NCI-H460 (cell line): ENCODE measurements at places on chromosomes 7 and 10. TPM values are rescaled to one million over a fixed set of nuclear protein-coding genes. Genes with fewer than 3 reads are reported as not detected.

Gene HOXA7
- 3.8 and 4.1 TPM in 2 replicates for total RNA-seq

Gene GLI3
- total RNA-seq: 2.9 and 3.0 TPM in 2 replicates

Gene METTL2B
- 44.0 and 44.8 TPM in 2 replicates for total RNA-seq

Gene ELN
- not detected in 2 replicates for total RNA-seq

Gene EEPD1
- total RNA-seq: 0.40 and 0.67 TPM in 2 replicates

Gene SGMS1
- total RNA-seq: 52.0 and 58.7 TPM in 2 replicates

Gene ASZ1
- not detected in 2 replicates for total RNA-seq

DNA sequence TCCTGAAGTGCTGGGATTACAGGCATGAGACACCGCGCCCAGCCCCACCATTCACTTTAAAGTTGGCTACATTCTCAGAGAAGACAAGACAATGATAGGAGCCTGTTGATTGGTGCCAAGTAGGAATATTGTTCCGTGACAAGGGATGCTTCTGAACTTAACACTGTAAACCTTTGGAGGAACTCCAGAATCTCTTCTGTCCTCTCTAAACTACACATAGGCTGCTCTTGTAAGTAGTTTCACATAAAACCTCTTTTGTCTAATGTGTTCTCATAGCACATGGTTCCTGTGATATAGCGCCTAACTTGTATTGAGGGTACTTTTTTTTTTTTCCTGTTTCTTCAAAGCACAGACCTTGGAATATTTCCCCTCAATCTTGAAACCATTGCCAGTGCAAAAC is 3.6 kb upstream of the COPG2 start:
- no peak for DNase-seq

DNA sequence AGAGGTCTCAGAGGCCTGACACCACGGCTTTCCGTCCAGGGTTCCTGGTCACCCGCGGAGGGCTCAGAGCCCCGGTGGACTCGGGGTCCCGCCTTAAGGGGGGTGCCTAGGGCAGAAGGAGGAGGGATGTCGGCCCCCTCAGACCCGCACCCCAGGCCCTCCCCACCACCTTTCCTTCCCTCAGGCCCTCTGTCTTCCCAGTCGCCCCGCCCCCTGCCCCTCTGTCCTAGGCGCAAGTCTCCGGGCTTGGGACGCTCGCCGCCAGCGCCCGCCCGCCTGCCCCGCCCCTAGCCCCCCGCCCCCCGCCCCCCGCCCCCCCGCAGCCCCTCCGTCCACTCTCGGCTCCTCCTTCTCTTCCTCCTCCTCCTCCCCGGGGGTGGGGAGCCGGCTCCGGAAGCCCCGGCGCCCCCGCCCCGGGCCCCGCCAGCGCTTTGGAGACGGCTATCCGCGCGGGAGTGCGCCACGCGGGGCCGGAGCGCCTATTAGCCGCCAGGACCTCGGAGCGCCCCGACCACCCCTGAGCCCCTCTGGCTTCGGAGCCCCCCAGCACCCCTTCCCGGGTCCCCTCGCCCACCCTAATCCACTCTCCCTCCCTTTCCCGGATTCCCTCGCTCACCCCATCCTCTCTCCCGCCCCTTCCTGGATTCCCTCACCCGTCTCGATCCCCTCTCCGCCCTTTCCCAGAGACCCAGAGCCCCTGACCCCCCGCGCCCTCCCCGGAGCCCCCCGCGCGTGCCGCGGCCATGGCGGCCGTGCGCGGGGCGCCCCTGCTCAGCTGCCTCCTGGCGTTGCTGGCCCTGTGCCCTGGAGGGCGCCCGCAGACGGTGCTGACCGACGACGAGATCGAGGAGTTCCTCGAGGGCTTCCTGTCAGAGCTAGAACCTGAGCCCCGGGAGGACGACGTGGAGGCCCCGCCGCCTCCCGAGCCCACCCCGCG is at the start of gene AEBP1:
TSS of gene AEBP1 (plus strand) at position 423 of the 937 bp plus-strand sequence. CDS start at position 744, 321 bp downstream.
- no peak for DNase-seq

DNA sequence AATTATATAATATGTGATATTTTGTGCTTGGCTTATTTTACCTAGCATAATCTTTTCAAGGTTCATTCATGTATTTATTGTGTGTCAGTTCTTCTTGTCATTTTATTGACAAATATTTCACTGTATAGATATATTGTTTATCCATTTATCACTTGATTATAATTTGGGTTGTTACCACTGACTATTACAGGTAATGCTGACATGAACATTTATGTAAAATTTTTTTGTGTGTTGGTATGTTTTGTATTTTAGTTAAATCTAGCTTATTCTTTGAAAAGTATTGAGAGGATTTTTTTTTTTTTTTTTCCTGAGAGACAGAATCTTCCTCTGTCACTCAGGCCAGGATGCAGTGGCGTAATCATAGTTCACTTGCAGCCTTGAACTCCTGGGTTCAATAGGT is 107.7 kb downstream of the MAPK8 start:
- DNase-seq: no peak

DNA sequence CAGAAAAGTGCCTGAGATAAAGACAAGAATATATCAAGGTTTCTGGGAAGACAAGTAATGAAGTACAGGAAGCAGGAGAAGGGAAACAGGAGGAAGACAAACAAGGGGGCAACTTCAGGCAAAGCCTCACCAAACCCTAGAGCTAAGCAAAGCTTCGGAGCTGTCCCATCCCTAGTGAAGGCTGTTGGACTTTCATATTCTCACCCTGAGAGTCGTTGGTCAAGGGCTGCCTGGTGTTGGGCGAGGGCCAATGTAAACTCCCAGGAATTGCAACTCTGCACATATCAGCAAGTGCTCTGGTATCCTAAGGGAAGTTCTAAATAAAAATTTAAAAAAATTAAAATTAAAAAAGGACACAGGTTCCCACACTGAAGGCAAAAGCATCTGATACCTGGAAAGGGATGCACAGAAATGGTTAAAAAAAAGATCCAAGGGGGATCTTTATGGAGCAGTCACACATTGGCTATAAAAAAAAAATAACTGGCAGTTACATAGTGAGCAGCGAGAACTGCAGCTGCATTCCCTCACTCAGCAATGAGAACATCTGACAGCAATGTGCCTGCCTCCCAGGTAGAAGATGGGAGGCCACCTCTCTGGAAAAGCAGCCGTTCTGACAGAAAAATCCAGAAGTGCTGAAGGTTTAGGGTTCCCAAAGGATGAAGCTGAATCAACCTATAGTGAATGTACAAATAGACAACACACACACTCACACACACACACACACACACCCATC is 304.7 kb downstream of the WDR11 start:
- no peak for DNase-seq

DNA sequence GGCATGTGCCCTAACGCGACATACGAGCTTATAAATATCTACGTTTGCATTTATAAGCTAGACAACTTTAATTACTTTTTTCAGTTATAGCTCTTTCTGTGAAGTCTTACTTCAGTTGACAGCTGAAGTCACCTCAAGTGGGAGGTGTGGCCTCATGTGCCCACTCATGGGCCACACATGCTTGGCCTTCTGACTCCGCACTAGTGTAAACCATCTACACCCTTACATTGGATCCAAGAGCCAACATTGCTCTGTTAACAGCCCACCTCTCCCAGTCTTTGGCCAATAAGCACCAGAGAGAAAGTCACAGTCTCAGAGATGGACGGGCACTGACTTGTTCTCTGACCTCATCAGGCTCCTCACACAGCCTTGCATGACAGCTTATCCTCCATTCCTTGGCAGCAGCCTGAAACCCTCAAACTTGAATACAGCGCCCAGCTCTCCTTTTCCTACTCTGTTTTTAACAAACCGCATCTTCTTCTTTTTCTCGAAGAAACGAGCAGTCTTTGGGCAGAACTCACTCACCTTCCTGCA is 70.9 kb upstream of the AMPH start:
- no peak for DNase-seq

DNA sequence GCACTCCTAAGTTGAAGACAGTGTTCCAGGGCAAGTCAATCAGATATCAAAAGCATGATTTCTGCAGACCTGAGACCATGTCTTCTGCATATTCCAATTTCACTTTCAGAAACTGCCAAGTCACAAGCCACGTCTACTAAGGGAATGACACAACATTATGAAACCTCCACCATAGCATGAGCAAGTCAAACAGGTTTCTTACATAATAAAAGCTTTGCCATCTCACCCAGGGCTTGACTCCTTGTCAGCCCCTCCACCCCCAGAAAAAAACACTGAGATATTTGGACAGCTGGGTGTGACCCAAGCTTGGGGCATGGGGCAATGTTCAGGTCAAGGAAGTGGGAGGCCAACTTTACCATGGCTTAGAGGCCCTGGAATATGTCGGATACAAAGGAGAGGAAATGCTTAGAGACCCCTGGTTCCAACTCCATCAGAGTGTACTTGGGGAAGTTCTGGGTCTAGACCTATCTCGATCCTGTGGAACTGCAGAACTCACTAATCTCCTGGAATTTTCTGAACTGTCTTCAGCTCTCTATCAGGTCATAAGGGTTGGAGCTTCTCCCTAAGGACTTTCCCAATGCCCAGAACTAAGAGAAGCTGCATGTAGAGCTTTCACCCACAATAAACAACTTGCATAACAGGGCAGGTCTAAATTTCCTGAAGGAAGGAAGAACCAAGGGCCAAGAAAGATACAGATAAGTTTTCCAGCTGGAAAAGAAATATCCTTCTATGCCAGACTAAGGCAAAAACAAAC is 80.6 kb upstream of the NAMPT start:
- peak; percentile 51 for DNase-seq

GRCh38 chr10:113301342-113301984 is 251.4 kb upstream of the HABP2 start:
- DNase-seq: no peak

- DNase-seq: no peak
Measured at GRCh38 chr7:100220586-100221230, 959 bp downstream of the PVRIG start.

DNA sequence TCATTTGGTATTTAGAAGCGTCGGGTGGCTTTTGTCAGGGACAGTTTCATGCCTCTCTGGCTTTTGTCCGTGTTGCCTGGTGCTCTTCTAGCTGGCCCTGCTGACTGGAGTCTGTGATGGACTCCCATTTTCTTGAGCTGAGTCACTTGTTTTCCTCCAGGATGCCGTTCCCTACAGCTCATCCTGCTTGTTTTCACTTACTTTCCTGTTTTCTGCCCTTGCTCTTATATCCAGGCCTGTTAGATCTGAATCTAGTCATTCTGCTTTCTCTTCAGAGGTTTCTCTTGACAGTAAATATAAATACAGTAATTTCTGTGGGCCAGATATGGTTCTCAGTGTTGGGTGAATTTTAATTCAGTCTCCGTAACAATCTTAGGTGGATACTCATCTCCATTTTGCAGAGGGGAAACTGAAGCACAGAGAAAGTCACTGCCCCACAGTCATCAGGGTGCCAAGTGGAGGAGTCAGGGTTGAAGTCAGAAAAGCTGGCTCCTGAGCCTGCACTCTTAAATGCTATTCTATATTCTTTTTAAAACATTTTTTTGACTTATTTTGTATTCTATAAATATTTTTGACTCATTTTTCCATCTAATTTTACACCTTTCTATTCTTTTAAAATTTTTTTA is 85.4 kb downstream of the CCNY start:
- peak; percentile 62 for DNase-seq

DNA sequence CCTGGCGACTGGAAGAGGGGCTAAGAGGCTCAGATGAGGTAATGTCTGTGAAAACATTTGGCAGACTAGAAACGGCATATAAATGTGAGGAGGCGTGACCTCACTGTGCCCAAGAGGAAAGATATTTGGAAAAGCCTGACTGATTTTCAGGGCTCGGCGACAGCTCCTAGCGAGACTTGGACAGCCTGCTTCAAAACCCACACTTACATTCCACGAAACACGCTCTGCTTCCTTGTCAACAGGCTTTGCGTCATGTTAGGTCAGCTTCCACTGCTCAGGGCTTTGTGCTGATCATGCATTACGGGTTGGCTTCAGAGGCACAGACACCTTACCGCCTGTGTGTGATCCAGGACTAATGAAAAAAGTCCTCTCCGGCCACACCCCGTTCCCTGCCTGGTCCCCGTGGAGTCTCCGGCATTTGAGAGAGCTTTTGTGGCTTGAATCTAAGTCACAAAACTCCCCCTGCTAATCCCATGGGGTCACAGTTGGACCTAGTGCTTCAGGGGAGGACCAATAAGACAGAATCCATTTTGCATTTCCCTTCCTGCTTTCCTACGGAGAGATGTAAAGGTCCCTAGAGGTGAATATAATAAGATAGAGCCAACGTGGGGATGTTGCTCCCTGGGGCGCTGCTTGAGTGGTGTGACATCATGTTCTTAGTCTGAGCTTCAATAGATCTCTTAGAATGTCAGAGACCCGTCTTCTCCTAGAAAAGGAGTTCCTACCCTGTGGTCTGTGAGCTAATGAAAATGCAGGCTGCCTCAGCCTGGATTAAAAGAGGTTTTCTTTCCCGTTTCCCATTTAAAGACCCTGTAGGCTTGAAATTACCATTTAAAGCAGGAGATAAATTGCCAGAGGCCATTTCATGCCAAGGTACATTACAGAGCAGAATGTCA is 25.5 kb downstream of the FGFBP3 start:
- DNase-seq: no peak

DNA sequence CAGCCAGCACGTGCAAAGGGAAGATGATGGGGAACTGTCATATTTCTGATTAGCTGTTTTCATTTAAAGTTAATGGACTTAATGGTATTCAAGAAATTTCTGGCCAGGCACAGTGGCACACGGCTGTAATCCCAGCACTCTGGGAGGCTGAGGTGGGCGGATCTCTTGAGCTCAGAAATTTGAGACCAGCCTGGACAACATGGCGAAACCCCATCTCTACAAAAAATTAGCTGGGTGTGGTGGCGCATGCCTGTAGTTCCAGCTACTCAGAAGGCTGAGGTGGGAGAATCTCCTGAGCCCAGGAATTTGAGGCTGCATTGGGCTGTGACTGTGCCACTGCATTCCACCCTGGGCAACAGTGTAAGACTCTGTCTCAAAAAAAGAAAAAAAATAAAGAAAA is 18.7 kb downstream of the STN1 start:
- no peak for DNase-seq

DNA sequence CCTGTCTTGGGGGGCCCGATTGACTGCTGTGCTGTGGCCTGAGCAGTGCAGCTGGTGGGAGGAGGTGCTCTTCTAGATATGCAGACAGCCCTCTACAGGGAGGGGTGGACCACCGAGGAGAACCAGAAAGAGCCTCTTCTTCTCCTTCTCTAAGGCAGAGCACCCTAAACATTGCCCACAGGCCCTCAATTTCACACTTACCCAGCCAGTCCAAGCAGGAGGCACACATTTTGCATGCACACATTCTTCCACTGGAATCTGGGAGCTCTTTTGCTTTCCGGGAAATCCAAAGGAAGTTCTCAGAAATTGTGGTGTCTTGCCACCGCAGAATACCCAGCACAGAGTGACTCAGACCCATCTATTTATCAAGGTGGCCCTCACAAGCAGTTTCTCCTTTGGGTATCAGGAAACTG is 45.8 kb downstream of the EEPD1 start:
- DNase-seq: no peak

- no peak for DNase-seq
Measured at GRCh38 chr10:13340068-13340467, 8.0 kb downstream of the SEPHS1 start.

DNA sequence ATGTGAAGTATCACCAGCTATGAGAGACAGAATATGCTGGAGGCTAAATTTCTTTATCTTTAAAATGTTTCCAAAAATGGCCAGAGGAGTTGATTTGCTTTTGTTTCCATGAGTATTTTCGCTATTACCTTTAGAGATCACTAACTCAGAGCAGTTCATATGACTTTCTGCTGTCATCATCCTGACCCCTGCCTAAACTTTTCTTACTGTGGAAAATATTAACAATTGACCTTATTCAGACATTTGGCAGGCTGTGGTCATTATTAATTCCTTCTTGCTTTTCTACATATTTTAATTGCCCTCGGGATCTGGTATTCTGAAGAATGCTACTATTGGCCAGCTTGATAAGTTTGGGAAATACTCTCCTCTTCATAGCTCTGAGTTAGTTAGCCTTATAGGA is 156.5 kb downstream of the EXOC4 start:
- DNase-seq: no peak
